GM12891 (cell line): ENCODE measurements at places on chromosomes 12 and 14.

- DNase-seq, result no peak
Measured at GRCh38 chr12:77113971-77114370, 48.6 kb upstream of the E2F7 start.

DNA sequence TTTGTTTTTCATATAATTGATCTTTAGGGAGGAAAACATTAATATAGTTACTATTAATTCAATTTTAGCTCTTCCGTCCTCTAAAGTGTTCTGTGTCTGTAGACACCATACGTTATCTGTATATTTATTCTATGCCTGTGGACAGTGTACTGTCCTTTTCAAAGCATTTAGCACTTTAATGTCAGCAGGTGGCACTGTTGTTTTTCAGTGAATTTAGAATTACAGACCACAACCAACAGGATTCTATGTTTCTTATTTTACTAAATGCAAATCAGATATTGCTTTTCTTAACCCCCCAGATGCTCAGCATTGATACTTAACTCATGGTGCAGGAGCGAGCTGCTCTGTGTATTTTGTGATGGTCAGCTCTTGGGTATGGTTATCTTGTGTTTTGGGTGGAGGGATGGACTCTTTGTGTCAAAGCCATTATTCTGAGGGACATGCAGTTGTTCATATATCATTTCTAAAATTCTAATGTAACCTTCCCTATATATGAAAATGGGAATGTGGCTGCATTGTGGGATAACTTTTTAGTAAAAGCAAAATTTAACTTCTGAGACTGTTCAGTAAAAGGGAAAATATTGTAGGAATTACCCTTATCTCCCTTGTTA lies 65.2 kb downstream of the PAPOLA start:
- DNase-seq, result no peak

DNA sequence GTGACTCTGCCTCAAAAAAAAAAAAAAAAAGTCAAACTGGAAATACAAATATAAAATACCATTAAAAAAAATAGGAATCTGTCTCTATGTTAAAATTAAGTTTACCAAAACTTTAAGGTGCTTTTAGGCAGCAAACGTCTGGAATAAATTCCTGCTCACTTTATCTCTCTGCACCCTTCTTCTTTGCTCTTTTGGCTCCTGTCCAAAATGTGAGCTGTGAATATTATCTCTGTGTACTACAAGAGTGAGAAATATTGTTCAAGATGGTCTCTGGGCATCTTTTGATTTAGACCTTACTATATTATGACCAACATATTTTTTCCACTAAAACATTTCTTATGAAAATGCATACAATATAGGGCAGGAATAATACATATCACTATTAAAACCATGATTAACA lies 63.7 kb downstream of the PUS7L start:
- DNase-seq, result no peak

DNA sequence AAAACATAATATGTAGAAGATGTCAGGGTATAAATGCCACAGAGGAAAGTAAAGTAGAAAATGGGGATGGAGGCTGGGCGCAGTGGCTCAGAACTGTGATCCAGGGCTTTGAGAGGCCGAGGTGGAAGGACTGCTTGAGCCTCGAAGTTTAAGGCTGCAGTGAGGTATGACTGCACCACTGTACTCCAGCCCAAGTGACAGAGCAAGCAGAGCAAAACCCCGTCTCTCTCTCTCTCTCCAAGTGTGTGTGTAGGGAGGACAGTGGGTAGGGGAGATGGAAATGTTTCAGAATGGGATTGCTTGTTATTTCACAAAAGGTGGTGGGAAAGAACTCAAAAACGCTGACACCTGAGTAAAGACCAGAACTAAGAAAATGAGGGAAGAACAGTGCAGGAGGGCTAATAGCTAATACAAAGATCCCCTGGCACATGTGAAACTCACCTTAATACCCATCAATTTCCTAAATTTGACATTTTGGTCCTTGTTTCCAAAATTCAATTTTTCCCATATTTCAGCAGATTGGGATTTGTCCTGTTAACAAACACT lies 5.7 kb upstream of the ZCCHC8 start:
- DNase-seq, result no peak

- DNase-seq, result no peak
Measured at GRCh38 chr12:54870617-54871016, 16.3 kb downstream of the MUCL1 start.

DNA sequence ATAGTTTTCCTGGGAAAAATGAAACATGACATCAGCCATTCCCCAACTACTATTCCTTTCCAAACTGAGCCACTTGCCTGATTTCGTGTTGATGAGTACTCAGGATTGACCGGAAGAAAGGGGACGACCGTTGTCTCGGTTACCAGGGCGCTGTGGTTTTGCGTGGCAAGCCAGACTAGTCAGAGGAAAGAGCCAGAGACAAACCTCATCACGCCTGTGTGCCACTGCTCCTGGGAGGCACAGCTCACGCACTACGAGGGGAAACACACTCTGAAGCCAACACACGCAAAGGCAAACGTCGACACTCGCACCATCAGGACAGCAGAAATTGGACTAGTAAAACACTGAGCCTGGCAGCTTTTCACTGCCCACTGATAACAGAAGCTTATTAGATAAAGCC lies 35.0 kb downstream of the GIT2 start:
- no peak for DNase-seq

- DNase-seq, result no peak
Measured at GRCh38 chr12:17137396-17137795, 531.4 kb upstream of the LMO3 start.

DNA sequence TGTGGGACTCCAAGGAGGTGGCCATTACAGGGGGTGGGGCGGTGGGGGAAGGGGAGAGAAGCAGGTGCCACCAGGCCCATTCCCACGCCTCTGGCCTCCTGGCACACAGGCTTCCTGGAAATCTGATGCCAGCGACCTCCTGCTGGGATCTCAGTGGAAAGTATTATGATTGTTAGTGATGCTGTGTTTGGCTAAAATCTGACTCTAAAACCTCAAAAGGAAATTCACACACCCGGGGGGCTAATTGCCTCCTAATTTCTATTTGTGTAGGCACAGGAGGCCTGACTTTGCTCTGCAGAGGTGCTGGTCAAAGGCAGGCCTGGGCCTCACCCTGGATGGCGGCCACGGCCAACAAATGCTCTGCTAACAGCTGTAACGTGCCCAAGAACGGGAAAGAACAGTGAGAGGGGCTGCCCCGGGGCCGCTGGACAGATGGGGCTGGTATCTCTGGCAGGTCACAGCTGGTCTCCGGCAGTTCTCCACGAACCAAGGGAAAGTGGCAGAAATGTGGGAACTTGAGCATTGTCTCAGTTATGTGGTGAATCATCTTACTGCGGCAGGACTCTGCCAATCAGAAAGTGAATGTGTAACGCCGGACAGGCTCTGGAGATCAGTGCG lies 14.3 kb downstream of the FAM181A start:
- no peak for DNase-seq

- DNase-seq, result no peak
Measured at GRCh38 chr12:14774906-14775635, 28.2 kb downstream of the WBP11 start.

- no peak for DNase-seq
Measured at GRCh38 chr12:114395233-114395632, 10.7 kb downstream of the TBX5 start.

DNA sequence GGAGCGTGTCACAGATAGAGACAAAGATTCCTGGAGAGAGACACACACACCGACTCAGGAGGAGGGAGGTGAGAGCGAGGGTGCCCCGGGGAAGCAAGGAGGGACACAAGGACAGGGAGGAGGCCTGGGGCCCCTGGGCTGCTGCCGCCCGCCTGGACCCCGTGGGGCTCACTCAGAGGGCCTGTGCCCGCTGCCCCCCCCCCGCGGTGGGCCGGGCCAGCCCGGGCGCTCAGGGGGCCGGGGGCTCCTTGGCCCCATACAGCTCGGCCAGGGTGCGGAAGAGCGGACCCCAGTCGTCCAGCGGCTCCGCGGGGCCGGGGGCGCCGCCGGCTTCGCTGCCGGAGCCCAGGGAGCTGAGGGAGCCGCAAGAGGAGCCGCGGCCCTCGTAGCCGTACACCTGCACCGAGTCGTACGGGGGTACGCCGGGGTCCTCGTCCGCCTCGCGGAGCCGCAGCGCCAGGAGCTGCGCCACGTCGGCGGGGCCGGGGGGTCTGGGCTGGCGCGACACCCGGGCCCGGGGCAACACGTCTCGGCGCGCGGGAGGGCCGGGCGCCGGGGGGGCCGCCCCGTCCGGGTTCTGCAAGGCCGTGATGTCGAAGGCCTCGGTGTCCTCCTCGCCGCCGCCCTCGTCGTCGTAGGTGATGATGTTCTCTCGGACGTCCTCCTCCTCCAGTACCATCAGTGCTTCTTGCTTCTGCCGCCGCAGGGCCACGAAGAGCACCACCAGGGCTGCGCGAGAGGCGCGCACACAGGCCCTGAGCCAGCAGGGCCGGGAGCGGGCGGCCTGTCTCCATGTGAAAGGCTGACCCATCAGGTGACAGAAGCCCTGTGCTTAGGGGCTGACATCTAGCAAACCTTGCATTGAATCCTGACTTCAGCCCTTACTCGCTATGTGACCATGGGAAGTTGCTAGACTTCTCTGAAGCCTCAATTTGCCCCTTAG lies 6.0 kb downstream of the PSMB11 start:
- no peak for DNase-seq

- no peak for DNase-seq
Measured at GRCh38 chr12:83388551-83388950, 701.8 kb downstream of the TMTC2 start.

- DNase-seq, result no peak
Measured at GRCh38 chr12:59619461-59620240, 23.8 kb downstream of the SLC16A7 start.

DNA sequence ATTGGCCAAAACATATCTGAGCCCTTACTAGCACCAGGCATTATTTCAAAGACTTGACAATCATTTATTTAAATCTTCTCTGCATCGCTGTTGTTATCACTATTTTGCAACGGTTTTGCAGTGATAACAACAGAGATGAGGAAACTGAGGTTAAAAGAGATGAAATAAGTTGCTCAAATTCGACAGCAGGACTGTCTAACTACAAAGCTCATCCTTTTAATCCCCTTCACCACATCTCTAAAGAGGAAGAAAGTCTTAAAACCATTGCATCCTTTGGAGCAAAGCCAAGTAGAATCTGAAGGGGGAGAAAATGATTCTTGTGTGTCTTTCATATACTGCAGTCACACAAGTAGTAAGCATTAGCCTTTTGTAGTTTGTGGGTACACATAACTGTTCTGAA lies 14.8 kb upstream of the ETNK1 start:
- no peak for DNase-seq

- DNase-seq, result no peak
Measured at GRCh38 chr12:40646456-40646855, 45.8 kb upstream of the CNTN1 start.

- no peak for DNase-seq
Measured at GRCh38 chr12:54708826-54709225, 60.7 kb upstream of the DCD start.

- DNase-seq, result no peak
Measured at GRCh38 chr14:35088514-35088913, 33.3 kb downstream of the PPP2R3C start.

GRCh38 chr14:36520601-36521525 lies 831 bp upstream of the NKX2-1 start:
- DNase-seq, result no peak

DNA sequence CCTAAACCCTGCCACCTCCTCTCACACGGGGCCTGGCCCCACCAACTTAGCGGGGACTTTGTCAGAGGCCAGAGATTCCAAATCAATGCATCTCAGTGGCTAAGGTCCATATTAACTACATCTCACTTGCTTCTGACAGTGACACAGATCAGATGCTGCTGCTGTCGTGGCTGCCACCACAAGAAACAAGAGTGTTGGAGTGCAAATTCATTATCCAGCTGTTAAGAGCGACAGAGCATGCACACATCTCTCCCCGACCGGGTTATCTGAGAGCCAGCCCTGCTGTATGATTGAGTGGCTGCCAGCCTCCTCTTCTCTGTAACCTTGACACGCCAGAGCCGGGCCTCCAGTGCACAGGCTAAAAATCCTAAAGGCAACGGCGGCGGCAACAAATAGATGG lies 40.2 kb downstream of the SPRING1 start:
- DNase-seq, result no peak

DNA sequence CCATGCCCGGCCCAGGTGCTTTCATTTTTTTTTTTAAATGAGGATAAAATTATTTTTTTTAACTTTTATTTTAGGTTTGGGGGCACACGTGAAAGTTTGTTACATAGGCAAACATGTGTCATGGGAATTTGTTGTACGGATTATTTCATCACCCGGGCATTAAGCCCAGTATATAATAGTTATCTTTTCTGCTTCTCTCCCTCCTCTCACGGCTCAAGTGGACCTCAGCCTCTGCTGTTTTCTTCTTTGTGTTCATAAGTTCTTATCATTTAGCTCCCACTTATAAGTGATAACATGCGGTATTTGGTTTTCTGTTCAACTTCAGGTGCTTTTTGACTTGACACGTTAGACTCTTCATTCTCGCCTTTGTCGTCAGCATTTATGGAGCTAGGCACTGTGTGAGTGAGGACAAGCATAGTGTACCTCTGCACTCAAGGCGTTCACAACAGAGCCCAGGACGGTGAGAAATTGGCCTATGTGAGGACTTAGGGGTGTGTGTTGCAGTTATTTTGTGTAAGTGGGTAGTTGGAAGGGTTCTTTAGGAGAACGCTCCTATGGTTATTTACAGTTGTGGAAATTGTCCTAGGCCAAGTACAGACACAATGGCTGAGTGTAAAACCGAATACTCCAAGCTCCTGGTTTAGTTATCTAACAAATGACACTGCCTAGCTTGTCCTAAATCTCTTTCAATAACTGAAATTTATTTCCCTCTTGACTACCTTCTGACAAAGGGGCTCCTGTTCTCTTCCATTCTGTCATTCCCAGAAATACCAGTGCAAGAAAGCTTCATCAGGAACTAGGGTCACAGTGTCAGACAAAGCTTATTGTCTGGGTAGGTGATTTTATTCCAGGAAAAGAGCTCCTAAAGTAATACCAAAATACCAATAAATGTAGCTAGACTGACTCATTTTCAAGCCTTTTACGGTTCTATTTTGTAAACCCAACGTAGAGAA lies 200.5 kb upstream of the PRICKLE1 start:
- no peak for DNase-seq

- no peak for DNase-seq
Measured at GRCh38 chr12:72102150-72102549, 163.5 kb downstream of the TPH2 start.

DNA sequence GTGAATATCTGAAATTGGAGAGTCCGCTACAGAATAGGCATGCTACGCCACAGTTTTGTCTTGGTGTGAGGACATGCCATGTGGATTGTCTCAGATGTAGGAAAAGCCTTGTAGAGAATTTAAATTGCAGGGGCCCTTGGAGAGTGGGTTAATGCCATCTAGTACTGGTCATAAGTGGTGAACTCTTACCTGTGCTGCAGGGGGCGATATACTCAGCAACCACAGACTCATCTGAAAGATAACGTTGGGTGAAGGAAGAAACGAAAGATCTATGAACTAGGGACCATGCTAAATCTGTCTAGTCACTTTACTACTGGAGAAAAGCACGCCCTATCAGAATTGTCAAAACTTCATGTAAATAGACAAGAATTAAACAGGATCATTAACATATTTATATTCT lies 33.7 kb upstream of the A2M start:
- no peak for DNase-seq

GRCh38 chr14:80077262-80077661 lies 134.0 kb downstream of the DIO2 start:
- no peak for DNase-seq
